ENCODE measurements at places on chromosomes 13 and 19.
A peak's percentile ranks its signal among the peaks of the same experiment; 100 is the strongest.

DNA sequence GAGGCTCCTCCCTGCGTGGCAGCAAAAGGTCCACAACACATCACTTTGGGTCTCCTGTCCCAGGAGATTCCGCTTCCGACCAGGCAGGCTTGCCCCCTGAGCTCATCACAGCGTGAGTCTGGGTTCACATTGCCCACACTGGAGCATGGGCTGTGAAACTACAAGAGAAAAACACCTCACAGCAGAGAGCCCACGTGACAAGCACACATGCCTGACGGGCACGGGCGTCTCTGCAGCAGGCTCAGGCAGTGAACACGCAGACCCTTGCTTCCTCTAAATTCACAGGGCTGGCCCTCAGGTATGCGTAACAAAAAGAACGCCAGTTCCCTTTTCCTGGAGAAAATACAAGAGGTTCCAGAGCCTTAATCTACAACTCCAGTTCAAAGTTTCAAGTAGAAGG is 41.9 kb downstream of the RASA3 start:
- DNase-seq: no peak

- DNase-seq: no peak
Observed at GRCh38 chr13:58051807-58052375, 420.3 kb downstream of the PCDH17 start.

GRCh38 chr13:29279356-29280254 is 315.9 kb downstream of the SLC7A1 start:
- no peak for DNase-seq

DNA sequence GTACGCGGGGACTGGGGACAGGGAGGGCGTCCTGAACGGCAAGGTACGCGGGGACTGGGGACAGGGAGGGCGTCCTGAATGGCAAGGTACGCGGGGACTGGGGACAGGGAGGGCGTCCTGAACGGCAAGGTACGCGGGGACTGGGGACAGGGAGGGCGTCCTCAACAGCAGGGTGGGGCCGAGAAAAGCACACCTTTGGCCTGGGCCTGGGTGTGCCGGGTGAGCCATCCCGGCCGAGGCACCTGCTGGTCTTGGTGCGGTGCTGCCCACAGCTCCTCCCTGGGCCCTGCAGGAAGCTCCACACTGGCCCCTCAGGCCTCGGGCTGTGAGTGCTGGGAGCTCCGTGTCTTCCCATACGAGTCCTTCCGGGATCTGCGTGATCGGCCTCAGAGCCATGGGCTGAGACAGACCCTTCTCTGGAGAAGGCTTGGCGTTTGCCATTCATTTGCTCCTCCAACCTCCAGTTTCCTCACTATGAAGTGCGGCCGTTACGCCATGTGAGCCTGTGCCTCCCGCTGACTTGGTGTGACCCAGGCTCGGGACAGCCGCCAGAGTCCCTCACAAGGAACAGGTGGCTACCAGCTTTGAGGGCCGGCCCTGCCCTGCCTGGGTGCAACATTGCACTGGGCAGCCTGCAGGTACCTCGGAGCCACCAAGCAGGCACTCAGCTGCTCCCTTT is 7.8 kb upstream of the ZNF554 start:
- no peak for DNase-seq

DNA sequence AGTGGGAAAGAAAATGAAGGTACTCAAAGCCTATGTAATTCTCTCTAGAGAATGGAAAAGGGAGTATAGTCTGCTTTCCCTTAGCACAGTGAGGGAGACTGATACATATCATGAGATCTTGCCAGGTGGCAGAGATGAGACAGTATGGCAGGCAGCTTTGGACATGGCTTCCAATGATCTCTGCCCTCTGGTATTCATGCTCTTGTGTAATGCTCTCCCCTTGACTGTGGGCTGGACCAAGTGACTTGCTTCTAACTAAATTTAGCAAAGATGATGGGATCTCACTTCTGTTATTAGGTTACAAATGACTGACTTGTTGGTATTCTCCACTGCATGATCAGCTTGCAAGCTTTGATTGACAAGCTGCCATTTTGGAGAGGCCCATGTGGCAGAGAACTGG is 10.2 kb downstream of the ZNF132 start:
- no peak for DNase-seq

DNA sequence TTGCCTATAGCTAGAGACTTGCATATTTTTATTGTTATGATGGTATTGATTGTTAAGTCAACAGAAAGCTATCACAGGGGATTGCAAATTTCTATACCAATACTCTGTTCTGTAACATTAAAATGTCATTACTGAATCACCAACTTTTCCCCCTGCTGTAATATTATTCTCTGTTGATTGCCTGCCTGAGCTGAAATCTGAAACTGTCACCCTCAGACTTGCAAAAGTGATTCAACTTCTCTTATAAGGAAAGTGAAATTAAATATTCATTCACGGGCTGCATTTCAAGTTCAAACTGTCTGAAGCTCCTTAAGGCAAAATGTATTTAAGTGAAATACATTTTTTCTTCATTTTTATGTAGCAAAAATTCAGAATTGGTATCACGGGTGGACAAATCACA is 723.2 kb downstream of the PCDH9 start:
- no peak for DNase-seq

- no peak for DNase-seq
Observed at GRCh38 chr13:56528040-56528790, 612.5 kb upstream of the PRR20A start.

GRCh38 chr19:10228920-10229319 is 2.2 kb downstream of the S1PR2 start:
- DNase-seq: no peak

DNA sequence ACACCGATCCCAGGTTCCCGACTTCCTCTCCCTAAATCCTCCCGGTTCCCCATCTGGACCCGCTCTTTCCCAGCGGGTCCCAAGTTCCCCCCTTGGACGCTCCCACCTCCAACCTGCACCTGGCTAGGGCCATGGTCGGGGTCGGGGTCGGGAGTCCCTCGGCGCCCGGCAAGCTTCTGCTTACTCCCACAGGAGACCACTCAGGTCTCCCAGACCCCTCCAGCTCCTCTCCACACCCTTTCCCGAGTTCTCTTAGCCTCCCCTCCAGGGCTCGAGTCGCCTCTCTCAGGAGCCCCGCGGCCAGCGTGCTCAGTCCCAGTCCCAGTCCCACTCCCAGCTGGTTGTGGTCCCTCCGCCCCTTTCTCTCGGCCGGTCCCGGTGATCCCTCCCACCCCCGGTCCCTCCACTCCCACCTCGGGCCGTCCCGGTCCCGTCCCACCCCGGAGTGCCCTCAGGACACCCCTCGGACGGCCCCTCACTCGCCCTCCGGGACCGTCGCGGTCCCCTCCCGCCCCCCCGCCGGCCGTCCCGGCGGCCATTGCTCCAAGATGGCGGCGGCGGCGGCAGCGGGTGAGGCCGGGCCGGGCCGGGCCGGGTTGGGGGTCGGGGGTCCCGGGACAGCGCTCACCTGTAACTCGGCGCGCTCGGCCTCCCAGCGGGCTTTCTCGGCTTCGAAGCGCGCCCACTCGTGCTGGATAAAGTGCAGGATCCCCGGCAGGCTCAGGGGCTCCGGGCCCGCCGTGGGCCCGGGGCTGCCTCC is at the start of gene FKRP:
Gene FKRP, plus strand, starts transcription at position 537 of the 760 bp plus-strand sequence. CDS start 9,394 bp downstream, outside the sequence.
- peak; percentile 43 for DNase-seq

DNA sequence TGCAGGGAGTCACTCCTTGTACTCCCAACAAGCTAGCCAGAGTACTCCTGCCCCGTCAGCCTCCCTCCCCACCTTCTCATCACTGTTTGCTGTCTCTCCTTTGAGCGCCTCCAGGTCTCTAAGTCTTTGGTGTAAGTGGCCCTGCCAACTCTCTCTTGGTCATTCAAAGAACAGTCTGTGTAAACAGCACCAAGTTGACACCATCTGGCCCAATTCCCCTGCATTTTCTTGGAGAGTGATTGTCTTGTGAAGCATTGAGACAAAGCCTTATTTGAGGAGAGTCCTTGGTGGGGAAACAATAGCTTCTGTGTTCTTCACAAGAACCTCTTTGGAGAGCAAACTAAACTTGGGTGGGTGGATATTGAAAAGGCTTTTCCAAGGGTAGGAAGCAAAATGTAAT is 114.6 kb upstream of the RNF113B start:
- no peak for DNase-seq

GRCh38 chr13:59495299-59495698 is 668.4 kb downstream of the DIAPH3 start:
- no peak for DNase-seq

DNA sequence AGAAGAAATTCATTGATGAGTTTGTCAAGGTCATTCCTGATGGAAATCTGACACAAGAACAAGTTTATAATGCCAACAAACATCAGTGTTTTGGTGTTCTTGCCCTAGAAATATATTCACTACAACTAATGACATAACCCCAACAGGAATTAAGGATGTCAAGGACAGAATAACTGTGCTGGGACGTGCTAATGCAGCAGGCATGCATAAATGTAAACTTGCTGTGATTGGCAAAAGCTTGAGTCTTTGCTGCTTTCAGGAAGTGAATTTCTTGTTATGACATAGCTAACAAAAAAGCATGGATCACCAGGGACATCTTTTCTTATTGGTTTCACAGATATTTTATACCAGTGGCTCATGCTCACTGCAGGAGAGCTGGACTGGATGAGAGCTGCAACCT is 144.6 kb downstream of the KCTD12 start:
- DNase-seq: no peak

DNA sequence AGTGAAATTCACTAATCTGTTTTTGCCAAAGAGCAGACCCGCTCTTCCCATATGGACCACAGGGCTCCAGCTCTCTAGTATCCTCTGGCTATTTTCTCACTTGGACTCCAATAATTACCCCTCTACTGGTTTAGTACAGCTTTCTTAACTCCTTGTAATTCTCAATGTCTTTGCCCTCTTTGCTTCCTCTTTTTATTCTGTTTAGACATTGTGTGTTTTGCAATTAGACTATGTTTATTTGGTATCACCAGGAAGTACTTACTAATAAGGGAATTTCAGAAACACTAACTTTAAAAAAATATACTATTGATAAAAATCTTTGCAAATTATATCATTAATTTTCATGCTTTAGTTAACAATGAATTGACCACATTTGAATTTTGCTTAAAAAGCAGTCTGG is 111.6 kb upstream of the OBI1 start:
- no peak for DNase-seq

GRCh38 chr13:20270163-20270865 is 38.2 kb upstream of the GJB6 start:
- no peak for DNase-seq

DNA sequence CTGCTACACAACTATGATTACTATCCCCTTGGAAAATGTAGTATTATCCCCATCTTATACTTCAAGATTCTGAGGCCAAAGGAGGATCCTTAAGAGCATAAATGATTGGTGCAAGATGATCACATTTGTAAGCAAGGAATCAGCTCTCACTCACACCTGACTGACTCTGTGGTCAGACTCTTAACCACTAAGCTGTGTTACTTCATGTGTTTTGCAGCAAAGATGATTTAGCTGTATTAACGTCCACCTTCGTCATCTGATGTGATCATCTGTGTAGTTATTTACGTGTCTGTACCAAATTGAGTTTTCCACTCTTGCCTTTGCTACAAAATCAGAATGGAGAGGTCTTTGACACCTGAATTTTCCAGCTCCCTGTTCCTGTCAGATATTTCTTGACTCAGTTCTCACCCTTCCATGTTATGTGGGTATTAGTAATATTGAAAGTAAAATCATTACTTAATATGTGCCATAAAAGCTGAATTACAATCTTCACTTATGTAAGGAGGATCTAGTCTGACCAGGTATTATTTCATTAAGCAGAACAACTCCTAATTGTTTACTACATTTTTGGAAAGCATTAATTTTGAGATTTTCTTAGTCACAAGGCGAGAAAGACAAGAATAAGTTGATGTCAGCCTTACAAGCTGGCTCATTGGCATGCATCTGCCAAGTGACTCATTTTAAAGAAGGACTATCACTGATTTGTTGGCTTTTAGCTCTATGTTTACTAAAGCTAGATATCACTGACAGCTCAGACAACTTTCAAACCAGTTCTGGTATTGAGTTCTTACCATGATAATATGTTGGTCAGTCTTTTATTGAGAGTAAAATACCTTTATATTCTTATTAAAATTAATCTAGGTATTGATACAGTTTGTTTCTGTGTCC is 1279.8 kb upstream of the PCDH9 start:
- DNase-seq: no peak

DNA sequence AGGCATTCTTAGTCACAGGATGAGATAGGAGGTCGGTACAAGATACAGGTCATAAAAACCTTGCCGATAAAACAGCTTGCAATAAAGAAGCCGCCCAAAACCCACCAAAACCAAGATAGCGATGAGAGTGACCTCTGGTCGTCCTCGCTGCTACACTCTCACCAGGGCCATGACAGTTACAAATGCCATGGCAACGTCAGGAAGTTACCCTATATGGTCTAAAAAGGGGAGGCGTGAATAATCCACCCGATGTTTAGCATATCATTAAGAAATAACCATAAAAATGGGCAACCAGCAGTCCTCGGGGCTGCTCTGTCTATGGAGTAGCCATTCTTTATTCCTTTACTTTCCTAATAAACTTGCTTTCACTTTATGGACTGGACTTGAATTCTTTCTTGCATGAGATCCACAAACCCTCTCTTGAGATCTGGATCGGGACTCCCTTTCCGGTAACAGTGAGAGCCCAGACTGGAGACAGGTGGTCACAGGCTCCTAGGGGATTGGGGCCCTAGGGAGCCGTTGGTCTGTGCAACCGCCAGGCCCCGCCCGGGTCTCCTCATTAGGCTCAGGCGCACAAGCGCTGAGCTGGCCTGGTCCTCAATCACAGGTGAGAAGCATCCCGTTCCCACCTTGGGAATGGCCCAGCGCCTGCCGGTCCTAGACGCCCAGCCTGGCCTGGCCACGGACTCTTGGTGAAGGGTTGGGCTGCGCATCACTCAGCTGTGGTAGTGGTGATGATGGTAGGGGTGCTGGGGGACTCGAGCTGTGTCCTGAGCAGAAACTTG is 10.9 kb upstream of the ZNF544 start:
- no peak for DNase-seq

DNA sequence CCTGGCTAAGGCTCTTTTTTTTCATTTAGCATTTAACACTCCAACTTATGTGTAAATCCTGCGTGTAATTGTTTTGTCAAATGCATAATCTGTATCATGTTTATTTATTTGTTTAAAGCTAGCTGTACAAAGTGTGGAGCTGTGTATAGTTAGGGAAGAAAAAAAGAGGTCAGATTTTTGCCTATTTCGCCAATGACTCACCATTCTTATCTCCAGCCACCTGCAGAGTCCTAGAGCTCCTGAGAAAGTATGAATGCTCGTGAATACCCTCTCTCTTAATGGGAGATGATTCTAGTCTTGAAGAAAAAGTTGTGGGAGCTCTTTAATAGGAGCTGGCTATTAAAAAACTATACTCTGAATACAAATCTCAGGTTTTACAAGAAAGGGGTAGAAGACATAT is 778.8 kb upstream of the SLITRK5 start:
- no peak for DNase-seq
